ENCODE measurements at places on chromosomes 2 and 18.

- DNase-seq = no peak
These were observed 10.9 kb upstream of the HS6ST1 start for GRCh38 chr2:128329607-128330006.

- DNase-seq = no peak
These were observed 95.6 kb downstream of the HDAC4 start for GRCh38 chr2:239305222-239305575.

DNA sequence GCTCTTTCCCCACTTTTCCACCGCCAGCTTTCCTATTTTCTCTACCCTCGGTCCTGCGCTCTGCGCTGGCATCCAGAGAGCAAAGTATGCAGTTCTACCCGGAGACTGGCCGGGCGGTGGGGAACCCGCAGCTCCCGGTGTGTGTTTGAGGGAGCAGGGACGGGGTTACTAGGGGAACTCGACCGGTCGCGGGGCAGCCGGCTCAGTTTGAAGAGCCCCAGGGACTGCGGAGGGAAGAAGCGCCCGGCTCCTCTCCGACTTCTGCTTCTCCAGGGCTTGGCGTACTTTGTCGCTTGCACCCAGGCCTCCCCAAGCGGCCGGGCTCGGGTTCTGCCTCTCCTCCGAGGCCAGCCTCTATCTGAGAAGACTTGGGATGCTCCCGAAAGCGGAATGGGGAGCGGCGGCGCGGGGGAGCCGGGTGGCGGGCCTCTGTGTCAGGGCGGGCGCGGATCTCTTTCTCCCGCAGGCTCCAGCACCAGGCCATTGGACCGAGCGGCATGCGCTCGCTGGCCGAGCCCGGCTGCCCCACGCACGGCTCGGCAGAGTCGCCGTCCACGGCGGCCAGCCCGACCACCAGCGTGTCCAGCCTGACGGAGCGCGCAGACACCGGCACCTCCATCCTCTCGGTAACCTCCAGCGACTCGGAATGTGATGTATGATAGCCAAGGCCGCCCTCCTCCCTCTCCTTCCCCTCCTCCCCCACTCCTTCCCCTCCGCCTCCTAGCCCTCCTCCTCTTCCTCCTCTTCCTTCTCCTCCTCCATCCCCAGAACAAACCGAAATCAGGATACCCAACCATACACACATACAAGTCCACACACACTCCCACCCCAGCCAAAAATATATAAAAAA is 2.8 kb downstream of the SIX3 start:
- DNase-seq = peak; percentile 61

- DNase-seq = no peak
These were observed 26.1 kb downstream of the CYB5A start for GRCh38 chr18:74265546-74266098.

DNA sequence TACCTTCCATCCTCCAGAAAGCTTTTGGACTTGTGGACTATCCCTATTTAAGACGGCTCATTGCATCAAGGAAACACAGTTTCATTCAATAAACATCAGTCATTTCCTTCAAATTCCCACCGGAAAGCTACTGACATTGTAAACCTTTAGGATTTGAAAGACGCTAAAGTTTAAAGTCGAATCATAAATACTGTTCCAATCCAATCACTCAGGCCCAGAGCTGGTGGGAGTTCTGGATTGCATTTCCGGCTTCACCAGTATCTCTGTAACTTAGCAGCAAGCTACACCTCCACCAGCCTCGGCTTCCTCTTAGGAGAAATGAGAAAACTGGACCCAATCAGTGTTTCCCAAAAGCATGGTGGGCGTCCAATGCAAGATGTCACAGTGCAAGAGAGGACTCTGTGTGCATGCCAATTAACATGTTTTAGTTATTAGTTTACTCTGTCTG is 1.6 kb downstream of the WDFY1 start:
- no peak for DNase-seq

- DNase-seq = no peak
These were observed 1.4 kb upstream of the BCL2 start for GRCh38 chr18:63320975-63321265.

GRCh38 chr2:159925975-159926374 is 128.0 kb upstream of the CD302 start:
- no peak for DNase-seq

GRCh38 chr18:10247021-10247741 is 207.3 kb upstream of the APCDD1 start:
- no peak for DNase-seq

GRCh38 chr2:145592361-145592760 is 1072.4 kb upstream of the ZEB2 start:
- peak; percentile 29 for DNase-seq

- no peak for DNase-seq
These were observed 118.5 kb downstream of the CALCRL start for GRCh38 chr2:187329586-187329985.

DNA sequence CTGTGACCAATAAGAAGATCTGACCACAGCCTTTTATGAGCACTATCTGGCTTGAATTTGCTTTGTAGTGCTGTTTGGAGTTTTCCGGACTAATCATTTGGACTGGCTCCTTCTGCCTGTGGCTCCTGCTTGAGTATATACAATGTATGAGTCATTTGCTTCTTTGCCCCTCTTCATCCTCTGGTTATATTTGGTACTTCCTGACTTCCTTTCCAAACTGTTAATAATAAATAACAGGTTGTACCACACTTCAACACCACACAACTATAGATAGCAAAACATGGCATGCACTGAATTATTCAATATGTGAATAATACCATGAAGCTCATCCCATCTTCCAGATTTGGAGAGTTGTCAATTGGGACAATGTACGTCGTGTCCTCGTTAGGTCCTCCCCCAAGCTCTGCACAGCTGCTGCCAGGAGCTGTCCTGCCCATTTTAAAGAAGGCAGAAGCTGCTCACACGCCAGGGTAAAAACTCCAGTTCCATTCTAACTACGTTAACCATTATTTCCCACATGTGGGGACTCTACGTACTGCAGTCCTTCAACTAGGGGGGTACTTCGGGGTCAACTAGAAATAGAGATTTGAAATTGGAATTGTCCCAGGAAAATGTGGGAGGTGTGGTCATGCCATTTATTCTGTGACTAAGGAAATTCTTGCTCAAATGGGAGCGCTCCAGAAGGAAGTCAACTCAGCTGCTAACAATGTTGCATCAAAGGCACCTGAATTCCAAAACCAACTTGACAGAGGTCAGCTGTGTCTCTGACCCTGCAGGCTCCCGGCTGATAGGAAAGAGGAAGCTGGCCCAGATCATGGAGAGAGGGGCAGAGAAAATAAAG is 38.1 kb downstream of the ST8SIA5 start:
- no peak for DNase-seq
